ENCODE measurements at places on chromosomes 13 and 19. TPM values are rescaled to one million over a fixed set of nuclear protein-coding genes. Genes with fewer than 3 reads are reported as not detected.

Gene C19orf73
- 0.63 TPM for total RNA-seq

Gene FPR3
- total RNA-seq = 2.4 TPM

Gene ZNF229
- 18.0 TPM for total RNA-seq

Gene ITGBL1
- total RNA-seq = 48.5 TPM

Gene GIPC1
- total RNA-seq = 147 TPM

Gene COL4A2
- total RNA-seq = 1,014 TPM

Gene SGCG
- total RNA-seq = 0.56 TPM

Gene ZNF559
- 14.1 TPM for total RNA-seq

Gene ZNF418
- total RNA-seq = 3.1 TPM

Gene OR1I1
- not detected for total RNA-seq

Gene TMEM59L
- 0.27 TPM for total RNA-seq

Gene SYT5
- not detected for total RNA-seq

Gene LGALS13
- total RNA-seq = not detected

Gene DACH1
- 4.0 TPM for total RNA-seq

Gene TMEM221
- 0.09 TPM for total RNA-seq

Gene ZNF888
- 3.5 TPM for total RNA-seq

Gene ZNF561
- total RNA-seq = 50.5 TPM

Gene METTL21C
- total RNA-seq = not detected

Gene KLHL1
- not detected for total RNA-seq
